HT-29 (cell line): ENCODE measurements at places on chromosomes 4 and X. TPM values are rescaled to one million over a fixed set of nuclear protein-coding genes. Genes with fewer than 3 reads are reported as not detected.

Gene MAD2L1
- 83.3 and 85.4 TPM in 2 replicates for total RNA-seq

Gene MAGEA11
- not detected in 2 replicates for total RNA-seq

Gene AR
- not detected in 2 replicates for total RNA-seq

Gene TBC1D8B
- 1.5 and 2.5 TPM in 2 replicates for total RNA-seq

Gene PCDH18
- not detected in 2 replicates for total RNA-seq

Gene NHSL2
- not detected in 2 replicates for total RNA-seq

Gene LDB2
- total RNA-seq = not detected in 2 replicates

Gene NAP1L2
- not detected in 2 replicates for total RNA-seq

Gene PRDX4
- 87.4 and 89.7 TPM in 2 replicates for total RNA-seq

Gene WAS
- total RNA-seq = 0.15 and 0.50 TPM in 2 replicates
